ENCODE measurements at places on chromosomes 6 and 20.

- DNase-seq: no peak
Measured at GRCh38 chr6:43077333-43077809, 1.3 kb downstream of the PTK7 start.

DNA sequence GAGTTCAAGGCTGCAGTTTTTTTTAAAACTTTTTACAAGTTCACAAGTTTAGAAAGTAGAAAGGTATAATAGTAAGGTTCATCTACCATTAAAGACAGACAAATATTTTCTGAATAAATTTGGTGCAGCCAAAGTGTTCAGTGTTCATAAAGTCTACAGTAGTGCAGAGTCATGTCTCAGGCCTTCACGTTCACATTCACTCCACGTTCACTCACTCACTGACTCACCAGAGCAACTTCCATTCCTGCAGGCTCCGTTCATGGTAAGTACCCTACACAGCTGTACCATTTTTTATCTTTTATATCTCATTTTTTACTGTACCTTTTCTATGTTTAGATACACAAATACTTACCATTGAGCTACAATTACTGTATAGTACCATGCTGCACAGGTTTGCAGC is 67.6 kb downstream of the B4GALT5 start:
- peak; percentile 29 for DNase-seq

DNA sequence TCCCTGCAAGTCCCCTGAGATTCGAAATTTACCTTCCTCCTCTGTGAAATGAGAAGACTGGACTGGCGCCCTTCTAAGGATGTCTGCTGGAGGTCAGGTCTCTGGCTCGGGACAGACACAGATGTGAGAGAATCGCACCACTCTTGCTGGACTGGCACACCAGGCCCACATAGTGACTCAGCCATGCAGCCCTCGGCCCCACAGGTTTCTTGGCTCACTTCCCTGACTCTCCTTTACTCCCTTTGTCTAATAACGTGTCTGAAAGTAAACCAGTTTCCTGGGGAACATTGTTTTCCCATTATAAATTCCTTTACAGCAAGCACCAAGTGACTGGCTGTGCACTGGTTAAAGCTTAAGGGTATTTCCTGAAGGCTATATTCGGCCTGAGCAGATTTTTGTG is 106.7 kb upstream of the PLEKHG1 start:
- DNase-seq: no peak

DNA sequence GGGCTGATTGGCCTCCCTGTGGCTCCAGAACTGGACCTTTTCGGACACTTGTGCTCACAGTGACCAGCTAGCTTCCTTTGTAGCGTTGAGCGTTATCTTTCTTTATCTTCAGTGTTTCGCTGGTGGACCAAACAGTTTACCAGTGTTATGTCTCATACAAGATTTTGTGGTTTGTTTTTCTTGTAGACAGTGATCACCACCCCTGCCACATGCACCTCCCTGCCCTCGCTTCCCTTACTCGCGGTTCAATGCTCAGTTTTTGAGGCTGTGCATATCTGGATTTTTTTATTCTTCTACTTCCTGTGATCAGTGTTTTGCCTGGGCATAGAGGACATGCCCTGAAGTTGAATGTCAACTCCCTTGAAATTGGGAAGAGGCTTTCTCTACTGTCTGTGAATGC is 16.4 kb downstream of the MYT1 start:
- no peak for DNase-seq

GRCh38 chr6:42131531-42131930 is 10.9 kb downstream of the C6orf132 start:
- peak; percentile 44 for DNase-seq

DNA sequence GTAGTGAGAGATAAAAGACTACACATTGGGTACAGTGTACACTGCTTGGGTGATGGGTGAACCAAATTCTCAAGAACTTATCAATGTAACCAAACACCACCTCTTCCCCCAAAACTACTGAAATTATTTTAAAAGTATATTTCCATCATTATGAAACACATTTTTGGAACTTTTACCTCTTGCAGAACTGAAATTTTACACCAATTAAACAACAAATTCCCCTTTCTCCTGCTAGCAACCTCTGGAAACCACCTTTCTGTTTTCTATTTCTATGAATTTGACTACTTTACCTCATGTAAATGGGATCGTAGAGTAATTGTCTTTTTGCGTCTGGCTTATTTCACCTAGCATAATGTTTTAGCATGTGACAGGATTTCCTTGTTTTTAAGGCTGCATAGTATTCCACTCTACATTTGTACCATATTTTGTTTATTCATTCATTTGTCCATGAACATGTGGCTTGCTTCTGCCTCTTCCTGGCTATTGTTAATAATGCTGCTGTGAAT is 149.9 kb upstream of the PHACTR1 start:
- no peak for DNase-seq

DNA sequence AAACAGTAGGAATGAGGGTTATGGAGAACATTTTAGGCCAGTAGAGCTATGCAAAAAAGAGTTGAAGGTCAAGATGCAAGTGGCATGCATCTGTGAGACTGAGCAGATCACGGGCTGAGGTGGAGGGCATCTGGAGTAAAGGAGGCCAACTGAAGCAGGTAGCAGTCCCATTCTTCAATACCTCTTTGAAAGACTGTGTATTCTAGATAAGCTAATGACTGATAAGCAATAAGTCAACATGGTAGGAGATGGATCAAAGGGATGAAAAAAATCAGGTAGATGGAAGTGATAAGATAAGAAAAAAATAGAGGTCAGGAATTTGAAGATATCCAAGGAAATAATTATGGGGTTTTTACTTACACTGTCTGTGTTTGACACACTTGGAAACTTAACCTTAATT is 55.6 kb downstream of the ARMC2 start:
- DNase-seq: no peak

- DNase-seq: no peak
Measured at GRCh38 chr6:16040628-16040974, 88.3 kb upstream of the MYLIP start.

DNA sequence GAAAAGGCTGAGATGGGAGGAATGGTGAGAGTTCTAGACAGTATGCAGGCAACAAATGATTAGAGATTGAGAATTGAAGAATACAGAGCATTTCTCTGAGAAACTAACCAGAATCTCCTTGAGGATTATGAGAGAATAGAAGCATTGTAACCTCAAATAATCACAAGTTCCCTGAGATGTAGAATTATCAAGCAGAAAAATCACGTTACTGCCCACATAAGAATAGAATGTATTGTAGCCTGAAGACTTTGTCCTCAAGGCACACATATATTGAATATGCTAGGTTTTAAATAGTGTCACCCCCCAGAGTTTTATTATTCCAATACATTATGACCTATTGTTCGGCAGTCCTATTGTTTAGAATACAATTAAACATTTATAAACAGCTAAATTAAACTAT is 57.2 kb downstream of the CNKSR3 start:
- DNase-seq: no peak

- no peak for DNase-seq
Measured at GRCh38 chr6:133817460-133818047, 71.4 kb upstream of the TCF21 start.

DNA sequence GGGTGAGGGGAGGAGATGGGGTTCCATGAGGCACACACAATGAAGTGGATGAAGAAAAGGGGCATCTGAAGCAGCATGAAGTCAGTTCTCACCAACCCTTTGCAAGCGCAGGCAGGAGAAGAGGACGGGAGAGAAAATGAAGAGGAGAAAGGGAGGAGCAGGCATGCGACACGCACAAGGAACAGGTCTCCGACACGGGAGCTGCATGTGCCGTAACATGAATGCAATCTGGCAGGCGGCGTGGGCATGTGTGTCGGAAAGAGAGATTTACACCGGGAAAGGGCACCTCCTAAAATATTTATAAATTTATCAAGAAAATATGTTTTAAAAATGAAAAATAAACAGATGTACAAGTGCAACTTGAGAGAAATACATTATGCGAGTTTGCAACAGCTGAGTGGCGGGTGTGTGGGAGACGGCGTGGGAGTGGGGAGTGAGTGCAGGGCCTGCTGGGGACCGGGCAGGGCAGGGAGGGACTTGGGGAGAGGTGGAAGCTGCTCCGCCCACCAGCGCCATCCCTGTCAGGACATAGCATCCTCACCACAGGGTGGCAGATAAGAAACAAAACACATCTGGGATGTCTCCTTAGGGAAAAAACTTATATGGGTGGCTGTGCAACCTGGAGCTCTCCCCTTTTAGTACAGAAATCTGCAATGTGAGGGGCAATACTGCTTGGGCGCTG is 40.6 kb downstream of the GJA10 start:
- no peak for DNase-seq

DNA sequence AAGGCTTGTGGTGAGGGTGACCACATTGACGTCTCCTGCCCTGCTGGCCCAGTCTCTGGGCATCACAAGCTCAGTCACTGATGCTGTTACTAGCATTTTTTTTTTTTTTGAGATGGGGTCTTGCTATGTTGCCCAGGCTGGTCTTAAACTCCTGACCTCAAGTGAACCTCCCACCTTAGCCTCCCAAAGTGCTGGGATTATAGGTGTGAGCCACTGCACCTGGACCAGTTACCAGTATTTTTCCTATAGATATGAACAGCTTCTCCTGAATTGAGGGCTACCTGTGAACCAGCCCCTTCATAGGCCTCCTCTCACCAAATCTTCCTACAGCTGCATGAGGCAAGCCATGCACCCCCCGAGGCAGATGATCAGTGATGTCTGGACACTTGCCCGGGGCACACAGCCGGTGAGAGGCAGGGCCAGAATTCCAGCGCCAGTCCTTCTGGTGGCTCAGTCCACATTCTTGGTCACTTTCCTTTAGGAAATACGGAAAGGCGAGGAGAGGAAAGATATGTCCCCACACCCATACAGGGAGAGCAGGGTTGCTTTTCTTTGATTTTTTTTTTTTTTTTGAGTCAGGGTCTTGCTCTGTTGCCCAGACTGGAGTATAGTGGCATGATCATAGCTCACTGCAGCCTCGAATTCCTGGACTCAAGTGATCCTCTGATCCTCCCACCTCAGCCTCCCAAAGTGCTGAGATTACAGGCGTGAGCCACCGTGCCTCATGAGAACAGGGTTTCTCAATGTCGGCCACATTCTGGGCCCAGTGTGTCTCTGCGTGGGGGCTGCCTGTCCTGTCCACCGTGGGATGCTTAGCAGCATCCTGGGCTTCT is 50.7 kb downstream of the UBE2V1 start:
- no peak for DNase-seq

DNA sequence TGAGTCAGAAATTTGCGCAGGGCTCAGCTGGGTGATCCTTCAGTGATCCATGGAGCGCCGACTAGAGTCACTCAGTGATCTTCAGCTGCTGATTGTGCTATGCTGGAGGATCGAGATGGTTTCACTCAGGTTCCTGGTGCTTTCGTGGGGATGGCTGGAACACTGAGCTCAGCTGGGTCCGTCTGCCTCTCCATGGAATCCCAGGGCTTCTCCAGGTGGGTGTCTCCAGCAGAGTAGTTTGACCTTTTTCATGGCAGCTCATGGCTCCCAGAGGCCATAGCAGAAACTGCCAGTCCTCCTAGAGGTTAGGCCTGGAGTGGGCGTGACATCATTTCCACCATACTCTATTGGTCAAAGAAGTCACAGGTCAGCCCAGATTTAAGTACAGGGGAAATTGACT is 88.8 kb upstream of the SIRPA start:
- no peak for DNase-seq

GRCh38 chr6:122416825-122417224 is 17.4 kb downstream of the HSF2 start:
- DNase-seq: no peak

DNA sequence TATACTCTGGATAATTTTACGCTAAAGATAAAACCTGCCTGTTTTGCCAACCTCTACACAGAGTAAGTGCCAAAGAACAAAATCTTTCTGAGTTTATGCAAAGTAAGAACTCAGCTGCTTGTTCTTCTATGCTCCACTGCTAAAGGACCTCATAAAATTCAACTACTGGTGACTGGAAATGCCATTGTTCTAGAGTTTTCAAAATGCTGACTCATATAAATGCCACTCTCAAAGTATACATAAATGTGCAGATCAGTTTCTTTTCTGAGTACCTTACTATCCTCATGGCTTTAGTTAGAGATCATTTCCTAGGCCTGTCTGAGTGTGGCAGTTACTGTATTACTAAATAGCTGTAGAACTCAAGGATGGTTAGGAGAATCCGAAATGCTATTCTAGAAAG is 45.6 kb downstream of the LYRM4 start:
- DNase-seq: no peak

GRCh38 chr20:50789968-50790650 is 4.8 kb upstream of the BCAS4 start:
- DNase-seq: no peak

DNA sequence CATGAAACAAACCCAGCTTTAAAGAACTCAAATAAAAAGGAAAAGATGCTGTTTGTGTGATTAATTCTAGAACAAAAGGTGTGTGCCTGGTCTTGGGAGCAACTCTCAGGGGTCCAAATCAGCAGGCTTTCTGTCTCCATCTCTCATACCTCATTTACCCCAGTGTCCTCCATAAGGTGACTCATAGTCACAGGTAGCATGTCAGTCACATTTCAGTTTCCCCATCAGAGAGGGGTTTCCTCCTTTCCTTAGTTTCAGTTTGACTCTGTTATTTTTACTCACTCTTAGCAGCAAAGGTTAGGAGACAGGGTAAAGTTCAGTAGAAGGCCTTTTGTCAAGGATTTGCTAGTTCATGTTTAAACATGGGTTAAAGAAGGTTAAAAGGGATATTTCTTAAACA is 46.2 kb downstream of the OGFRL1 start:
- DNase-seq: no peak

GRCh38 chr6:156279261-156279969 is 497.8 kb upstream of the ARID1B start:
- no peak for DNase-seq

DNA sequence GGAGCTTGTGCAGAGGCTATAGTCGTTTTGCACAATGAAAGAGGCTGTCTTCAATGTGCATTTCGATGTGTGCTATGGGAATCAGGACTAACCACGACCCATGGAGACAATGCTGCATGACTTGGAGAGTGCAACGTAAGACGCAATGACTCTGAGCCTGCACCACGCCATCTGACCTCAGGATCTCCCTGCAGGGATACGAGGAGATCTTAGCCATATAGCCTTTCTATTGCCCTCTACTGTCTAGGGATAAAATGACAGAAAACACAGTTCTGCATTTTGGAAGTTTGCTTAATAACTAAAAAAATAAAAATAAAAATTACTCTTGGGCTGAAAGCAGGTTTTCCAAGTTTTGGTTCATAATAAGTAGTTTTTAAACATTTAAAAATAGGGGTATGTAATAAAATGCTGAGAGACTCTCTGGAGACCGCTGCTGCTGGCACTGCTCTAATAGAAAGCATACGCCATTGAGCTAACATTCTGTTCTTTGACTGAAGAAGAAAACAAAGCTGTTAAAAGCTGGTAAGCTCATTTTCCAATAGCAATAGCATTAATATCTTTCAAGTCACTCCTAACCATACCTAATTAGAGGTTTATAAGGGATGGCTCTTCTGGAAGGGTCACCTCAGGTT is 87.2 kb downstream of the PDE7B start:
- DNase-seq: no peak

All from GM04503 (cell line).